ENCODE measurements at places on chromosomes 2 and 18.

- no peak for DNase-seq
Observed at GRCh38 chr2:75053484-75054112, 95.2 kb downstream of the POLE4 start.

- no peak for DNase-seq
Observed at GRCh38 chr2:124149571-124149970, 124.5 kb downstream of the CNTNAP5 start.

GRCh38 chr18:36186461-36187192 is 670 bp upstream of the MOCOS start:
- no peak for DNase-seq

DNA sequence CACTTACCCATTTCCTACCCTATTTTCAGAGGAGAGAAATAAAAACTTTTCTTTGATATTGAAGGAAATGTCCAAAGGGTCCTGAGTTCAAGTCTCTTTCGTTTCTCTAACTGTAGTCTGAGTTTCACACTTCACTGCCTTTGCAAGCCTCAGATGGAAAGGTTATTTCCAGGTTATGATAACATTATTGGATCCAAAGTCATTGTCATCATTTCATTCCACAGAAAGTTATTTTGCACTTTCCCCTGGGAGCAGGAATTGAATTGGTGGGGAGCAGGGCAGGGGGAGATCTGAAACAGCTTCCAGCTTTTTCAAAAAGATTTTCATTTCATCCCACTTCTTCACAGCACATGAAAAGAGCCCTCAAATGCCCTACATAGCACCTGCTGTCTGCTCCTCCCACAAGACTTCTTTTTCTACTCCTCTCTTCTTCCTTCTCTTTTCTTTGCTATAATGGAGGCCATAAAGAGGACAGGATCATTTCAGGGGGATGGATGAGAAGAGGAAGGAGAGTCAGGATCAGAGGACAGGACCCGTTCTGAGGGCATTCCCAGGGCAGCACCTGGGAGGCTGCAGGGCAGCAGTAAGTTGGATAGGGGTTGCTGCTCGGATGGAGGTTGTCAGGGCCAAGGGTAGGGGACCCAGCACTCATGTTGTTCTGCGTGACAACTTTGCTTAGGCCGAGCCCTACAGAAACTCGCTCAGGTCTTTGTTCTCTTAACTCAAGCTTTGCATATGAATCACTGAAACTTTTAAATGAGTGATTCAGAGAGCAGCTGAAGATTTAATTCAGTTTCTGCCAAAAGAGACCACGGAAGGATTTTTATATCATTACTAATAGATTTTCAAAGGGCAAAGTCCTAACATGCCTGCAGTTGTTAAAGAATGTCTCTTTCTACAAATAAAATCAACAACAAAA is 11.4 kb upstream of the GALNT5 start:
- no peak for DNase-seq

DNA sequence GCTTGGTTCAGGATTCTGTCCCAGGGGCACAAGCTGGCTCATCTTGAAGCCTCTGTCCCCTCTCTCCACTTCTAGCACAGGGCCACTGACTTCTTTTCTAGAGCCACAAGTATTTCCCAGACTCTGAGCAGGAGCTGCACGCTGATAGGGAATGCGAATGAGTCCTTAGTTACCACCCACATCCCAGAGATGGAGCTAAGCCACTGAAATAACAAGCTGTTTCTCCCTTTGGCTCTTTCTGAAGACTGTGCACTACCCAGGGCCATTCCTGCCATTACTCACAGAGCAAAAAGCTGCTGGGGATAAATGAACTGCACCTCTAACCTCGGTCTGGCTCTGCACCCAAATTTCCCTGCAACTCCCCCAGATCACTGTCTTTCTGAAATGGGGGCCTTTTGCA is 70.6 kb downstream of the TSN start:
- DNase-seq, result no peak

- DNase-seq, result no peak
Observed at GRCh38 chr2:57156231-57156924, 890.2 kb upstream of the VRK2 start.

DNA sequence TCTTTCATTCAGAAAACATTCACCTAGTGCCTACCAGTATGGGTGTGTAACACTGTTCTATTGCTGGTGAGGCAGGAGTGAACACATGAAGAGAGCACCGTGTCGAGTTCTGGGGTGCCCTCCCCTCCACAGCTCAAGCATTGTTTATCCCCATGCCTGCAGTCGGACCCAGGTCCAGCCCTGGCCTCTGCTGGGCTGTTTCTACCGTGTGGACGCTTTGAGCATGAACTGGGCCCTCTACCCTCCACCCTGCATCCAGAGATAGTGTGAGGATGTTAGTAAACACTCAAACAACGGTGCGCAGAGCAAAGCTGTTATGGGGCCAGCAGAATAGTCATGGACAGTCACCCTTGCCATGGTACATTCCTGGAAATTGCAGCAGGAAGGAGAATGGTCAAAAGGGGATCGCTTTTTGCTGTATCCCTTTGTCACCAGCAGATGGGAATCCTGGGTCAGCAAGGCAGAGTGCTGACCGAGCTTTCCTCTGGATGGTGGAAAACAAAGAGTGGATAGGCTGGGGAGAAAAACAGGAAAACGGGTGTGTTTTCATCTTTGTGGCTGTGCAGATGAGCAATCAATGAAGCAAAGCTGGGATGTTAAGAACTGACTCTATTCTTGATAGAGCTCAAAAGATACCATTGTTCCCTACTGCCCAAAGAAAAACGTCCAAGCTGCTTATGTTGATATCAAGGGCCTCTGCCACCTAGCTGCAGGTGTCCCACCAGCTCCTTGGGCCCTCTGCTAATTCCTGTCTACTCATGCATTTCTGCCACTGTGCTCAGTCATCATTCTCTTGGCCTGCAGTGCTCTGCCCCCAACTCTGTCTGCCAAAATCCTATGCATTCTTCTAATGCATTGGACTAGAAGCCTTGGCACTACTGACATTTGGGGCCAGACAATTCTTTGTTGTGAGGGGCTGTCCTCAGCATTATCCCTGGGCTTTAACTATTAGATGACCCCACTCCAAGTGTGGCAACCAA is 38.7 kb downstream of the REEP1 start:
- DNase-seq, result no peak

GRCh38 chr2:98872526-98872925 is 63.5 kb downstream of the CRACDL start:
- no peak for DNase-seq

- DNase-seq, result no peak
Observed at GRCh38 chr2:239400596-239401066, at the start of gene HDAC4. TSS of gene HDAC4 (minus strand) at chr2:239401020. CDS start at chr2:239352699, 48,321 bp downstream.

- no peak for DNase-seq
Observed at GRCh38 chr2:237685408-237685807, 58.0 kb downstream of the LRRFIP1 start.

DNA sequence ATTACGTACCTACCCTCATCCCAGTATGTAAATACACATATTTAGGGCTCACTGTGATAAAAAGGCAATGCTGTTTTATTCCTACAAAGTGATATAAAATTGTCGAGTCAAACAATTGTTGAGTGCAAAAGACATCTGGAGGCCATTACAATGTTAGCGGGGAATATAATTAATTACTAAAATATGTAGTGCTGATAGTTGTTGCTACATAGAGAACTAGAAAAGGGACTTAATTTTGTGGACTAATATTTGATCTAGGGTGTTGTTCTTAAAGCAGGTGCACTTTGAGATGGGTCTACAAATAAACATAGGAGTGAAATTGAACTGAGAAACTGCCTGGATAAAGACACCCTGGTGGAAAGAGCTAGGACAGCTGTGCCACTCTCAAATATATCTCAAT is 300.1 kb downstream of the NOL4 start:
- DNase-seq, result no peak

GRCh38 chr2:108806371-108807113 is 20.0 kb downstream of the CCDC138 start:
- no peak for DNase-seq

DNA sequence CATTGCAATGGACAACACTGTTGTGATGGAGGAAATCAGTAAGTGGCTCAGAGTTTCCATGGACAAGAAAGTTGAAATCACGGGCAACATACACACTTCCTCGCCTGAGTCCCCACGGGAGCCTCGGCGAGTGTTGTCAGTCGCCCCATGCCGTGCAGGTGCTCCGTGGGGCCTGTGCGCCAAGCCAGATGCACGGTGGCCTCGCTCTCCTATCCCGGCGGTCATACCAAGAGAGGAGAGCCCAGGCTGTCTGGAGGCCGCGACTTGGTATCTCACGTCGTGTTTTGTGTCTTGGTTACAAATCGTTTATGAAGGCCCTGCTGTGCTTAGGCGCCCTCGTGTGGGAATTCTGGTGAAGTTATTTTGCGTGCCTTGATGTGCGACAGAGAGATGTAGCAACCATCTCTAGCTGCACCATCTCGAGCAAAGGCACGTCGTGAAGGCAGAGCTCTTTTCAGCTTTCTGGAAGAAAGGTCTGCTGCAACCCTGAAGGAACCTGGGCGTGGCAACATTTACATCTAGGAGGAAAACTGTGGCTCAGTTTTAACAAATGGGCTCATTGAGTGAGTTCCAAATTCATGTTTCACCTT is 21.8 kb downstream of the ATG4B start:
- DNase-seq, result no peak

- DNase-seq, result no peak
Observed at GRCh38 chr2:38274286-38275276, 102.5 kb downstream of the ATL2 start.

DNA sequence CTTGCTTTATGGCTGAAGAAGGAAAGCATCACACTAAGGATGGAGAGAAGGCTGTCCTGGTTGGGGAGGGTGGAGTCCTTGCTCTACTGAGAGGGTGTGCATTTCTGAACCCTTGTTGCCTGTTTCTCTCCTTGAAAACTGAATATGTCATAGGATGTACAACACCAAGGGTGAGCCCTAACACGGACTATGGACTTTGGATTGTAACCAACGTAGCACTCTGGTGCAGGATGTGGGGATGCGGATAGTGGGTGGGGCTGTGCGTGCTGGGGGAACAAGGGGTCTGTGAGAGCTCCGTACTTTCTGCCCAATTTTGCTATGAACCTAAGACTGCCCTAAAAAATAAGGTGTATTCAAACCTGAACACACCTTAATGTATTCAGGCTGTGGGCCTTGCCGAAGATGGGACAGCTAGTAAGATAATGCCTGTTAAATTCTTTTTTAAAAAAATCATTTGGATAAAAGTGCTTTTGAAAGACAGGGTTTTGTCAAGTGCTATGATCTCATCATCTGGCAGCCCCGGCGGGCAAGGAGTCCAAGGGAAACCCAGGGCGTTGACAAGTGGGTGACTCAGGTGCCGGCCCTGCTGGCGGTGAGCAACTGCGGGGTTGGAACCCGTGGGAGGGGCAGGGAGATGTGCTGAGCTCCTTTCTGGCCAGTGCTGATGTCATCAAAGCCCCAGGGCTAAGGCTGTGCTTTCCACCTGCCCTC is 54.0 kb downstream of the GATA6 start:
- peak; percentile 13 for DNase-seq

DNA sequence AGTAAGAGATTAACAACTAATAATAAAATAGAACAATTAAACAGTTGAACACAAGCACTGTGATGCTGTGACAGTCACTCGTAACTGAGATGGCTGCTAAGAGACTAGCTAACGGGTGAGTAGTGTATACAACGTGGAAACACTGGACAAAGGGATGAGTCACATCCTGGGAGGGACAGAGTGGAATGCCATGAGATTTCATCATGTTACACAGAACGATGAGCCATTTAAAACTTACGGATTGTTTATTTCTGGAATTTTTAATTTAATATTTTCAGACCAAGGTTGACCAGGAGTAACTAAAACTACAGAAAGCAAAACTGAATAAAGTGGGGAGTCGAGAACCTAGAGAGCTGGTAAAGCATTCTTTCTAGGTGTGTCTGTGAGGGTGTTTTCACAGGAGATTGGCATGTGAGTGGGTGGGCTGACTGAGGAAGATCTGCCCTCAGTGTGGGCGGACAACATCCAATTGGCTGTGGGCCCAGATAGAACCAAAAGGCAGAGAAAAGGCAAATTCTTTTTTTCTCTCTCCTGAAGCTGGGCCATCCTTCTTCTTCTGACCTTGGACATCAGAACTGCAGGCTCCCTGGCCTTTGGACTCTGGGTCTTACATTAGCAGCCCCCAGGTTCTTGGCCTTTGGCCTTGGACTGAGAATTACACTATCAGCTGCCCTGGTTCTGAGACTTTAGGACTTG is 14.6 kb downstream of the TMSB10 start:
- DNase-seq, result no peak

DNA sequence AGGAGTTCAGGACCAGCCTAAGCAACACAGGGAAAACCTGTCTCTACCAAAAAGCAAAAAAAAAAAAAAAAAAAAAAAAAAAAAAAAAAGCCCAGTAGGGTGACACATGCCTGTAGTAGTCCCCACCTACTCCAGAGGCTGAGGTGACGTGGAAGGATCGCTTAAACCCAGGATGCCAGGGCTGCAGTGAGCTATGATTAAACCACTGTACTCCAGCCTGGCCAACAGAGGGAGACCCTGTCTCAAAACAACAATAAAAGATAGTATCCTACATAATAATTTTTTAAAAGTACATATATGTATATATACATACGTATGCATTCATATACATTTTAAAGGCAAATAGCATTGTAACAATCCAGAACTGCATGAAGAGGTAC is 51.7 kb downstream of the SOS1 start:
- DNase-seq, result no peak

GRCh38 chr18:3016585-3017297 is 3.8 kb upstream of the LPIN2 start:
- no peak for DNase-seq

DNA sequence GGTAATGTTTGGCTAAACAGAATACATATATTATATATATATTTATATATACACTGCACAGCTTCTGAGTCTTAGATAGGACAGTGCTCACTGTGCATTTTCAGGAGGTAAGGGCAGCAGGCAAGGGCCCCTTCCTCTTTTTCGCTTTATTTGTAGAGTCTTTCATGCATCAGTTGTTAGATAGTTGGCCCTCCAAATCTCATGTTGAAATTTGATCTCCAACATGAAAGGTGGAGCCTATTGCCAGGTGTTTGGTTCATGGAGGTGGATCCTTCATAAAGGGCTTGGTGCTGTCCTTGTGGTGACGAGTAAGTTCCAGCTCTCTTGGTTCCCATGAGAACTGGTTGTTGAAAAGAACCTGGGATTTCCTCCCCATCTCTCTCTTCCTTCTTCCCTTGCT is 48.1 kb downstream of the TSN start:
- no peak for DNase-seq

DNA sequence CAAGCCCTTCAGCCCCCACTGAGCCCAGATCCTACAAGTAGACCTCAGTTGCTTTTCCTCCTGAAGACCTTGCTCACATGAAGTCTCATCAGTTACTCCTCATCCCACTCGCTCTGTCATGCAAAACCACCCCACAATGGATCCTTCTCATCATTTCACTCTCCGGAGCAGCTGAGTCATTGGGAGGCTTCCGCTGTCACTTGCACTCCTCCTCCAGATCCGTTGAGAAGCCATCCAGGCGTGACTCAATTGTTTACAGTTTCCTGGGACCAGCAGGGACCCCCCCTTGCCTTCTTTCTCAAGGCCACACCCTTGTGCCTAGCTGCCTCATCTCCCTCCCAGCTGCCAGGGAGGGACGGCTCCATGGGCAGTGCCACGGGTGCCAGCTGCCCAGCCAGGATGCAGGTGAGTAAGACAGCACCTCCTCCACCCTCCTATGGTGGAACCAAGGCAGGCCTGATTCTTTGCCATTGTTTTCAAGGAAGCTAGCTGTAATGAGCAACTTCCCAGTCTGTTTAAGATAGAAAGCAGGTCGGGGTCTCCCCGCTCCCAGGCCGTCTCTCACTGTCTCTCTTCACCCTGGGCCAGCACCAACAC is 16.3 kb downstream of the GPR55 start:
- peak; percentile 40 for DNase-seq

GRCh38 chr2:200252265-200253067 is 54.0 kb upstream of the SPATS2L start:
- no peak for DNase-seq

- DNase-seq, result no peak
Observed at GRCh38 chr2:205670292-205670691, 12.0 kb upstream of the NRP2 start.

- no peak for DNase-seq
Observed at GRCh38 chr2:194545978-194546377, 1111.0 kb upstream of the SLC39A10 start.

Data from stimulated activated CD8-positive, alpha-beta memory T cell treated with anti-CD3 and anti-CD28 coated beads, Interleukin-2, amount 100 ng/mL, for 48 hours (primary cell).